ENCODE measurements at places on chromosomes 2 and 18. TPM values are rescaled to one million over a fixed set of nuclear protein-coding genes. Genes with fewer than 3 reads are reported as not detected.

DNA sequence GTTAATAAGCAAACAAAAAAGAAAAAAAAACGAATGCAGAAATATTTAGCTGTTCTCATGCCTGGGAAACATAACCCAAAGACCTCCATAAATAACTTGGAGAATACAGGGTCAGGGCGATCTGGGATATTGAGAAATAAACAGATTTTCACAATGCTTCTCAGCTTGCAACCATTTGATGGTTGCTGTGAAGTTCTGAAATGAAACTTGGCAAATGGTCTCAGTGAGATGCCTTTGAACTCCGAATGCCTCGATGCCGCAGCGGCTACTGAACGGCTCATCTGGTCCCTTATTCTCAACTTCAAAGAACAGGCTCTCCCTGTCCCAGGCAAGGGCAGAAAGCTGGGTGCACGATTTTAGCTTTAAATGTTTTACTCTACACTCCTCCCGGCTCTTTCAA, 78.1 kb downstream of the ZNF516 start:
- no peak for DNase-seq

- no peak for DNase-seq
These were observed 1.4 kb downstream of the GCFC2 start for GRCh38 chr2:75709297-75709696.

DNA sequence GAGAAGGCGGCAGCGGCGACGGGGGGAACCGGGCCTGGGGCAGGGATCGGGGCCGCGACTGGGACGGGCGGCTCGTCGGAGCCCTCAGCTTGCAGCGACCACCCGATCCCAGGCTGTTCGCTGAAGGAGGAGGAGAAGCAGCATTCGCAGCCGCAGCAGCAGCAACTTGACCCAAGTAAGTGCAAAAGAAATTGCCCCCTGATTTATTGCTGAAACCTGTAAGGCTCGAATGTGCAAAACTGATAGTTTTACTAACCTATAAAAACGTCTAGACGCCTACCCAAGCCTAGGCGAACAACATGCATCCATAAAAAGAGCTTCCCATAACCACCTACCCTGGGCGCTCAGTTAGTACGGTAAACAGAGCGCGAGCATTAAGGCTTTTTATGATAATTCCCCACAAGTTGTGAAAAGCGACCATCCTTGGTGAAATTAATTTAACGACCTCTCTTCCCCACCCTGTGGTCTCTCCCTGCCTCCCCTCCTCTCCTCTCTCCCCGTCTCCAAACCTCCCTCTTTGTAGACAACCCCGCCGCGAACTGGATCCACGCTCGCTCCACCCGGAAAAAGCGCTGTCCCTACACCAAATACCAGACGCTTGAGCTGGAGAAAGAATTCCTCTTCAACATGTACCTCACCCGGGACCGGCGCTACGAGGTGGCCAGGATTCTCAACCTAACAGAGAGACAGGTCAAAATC, 1.0 kb downstream of the HOXD9 start:
- no peak for DNase-seq

DNA sequence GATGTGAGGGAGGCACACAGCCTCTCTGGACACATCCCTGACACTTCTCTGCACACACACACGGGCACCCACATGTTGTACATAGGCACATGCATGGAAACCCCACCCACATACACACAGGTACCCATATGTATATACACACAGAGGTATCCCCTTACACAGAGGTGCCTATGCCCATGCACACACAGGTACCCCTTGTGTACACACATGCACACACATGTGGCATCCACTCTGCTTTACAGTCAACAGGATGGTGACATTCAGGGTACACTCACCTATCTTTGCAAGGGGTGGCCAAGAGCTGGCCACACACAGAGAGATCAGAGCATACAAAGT, 59.5 kb downstream of the FAM168B start:
- no peak for DNase-seq

DNA sequence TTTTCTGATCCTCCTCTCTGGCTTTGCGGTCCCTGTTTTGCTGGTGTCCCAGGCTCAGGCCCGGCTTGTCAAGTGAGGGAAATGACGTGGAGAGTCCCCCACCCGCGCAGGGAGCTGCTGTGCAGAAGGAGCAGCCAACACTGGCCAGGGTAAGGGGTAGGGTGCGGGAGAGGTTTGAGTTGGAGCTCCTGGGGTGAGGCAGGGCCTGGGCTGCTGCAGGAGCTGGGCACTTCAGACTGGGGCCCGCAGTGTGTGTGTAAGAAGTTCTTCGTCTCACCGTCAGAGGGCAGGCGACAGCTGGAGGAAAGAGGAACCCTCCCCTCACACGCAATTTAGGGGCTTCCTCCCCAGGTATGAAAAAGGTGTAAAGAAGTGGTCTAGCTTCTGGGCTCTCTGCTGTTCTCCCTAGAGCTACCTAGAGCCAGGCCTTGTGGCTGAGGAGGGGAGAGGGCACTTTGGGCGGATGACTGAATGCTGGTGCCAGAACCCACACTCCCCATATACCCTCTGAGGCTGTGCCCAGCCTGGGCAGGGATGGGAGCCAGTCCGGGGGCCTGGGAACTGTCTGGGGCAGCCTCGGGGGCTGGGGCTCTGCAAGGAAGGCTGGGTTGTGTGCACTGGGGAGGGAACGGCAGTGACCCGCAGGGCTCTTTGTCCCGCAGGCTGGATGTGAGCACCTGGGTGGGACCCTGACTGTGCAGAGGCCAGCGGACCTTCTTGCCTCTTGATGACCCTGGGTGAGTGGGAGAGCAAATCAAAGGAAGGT, 11.8 kb downstream of the CELF4 start:
- no peak for DNase-seq

DNA sequence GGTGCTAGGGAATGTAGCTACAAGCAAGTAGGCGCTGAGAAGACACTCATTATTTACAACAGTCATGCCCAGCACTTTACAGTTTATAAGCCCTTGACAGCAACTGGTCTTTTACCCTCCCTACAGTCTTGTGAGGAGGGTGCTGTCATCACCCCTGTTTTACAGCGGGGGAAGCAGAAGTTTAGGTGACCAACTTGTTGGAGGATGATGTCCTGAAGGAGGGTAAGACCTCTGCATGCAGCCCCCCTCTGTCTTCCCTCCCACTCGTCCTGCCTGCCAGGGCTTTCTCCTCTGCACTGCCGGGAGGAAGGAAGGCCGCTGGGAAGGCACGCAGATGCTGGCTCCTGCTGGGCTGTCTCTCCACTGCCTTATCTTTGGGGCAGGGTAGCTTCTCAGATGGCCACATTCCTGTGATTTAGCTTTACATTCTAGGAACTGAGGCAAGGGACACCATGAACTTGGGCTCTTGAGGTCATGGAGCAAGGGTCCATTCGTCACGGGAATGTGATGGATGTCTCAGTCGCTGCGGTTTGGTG, 972 bp downstream of the IL1R1 start:
- no peak for DNase-seq

DNA sequence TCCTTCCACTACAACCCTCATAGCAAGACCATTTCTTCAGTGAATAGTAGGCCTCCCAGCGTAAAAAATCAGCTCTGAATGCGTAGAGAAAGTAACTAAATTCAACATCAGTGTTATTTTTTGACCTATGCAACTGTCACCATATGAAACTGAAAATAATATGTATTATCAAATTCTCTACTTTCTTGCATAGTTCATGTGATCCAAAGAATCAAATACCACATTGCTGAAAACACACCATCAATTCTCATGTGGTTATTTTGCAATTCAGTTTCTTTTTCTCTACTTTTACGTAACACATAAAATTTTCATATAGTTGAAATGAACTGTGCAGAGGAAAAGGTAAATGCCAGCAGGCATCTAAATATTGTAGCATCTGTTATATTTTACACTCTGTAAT, 208.5 kb upstream of the SPOPL start:
- no peak for DNase-seq

DNA sequence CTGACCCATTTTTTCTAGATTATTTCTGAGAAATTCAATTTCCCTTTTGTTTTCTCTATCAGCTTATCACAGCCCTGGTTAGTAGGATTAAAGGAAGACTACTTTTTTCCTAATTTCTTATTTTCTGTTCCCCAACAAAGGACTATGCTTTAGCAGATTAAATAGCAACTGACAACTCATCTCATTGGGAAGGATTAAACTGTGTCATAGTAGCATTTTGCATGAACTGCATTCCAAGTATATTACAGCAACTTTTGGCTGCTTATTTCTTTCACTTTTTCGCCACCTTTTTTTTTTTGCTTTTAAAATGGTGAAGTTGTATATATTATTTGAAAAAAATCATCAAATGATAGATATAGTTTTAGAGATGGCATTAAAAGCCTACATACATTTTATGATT, 570.3 kb downstream of the FBXO15 start:
- DNase-seq: no peak

Gene SMAD7
- 31.0 TPM for total RNA-seq

Gene EIF2AK3
- 31.0 TPM for total RNA-seq

DNA sequence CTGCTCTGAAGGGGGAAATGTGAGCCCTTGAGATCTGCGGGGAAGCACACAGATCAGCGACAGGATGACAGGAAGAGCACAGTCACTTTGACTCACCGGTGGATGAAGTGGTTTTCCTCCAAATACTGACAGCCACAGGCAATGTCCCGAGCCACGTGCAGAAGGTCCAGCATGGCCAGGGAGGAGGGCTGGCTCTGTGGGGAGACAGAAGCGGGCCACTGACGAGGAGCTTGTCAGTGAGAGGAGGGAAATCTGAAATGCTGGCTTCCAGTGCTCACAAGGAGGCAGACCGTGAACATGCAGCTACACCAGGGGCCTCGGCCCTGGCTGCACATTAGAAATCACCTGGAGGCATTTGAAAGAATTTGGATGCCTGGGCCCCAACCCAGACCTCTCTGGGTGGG, 98.7 kb downstream of the CLIP4 start:
- no peak for DNase-seq

Gene RAB31
- 1.8 TPM for total RNA-seq

GRCh38 chr2:239970004-239970623, 55.0 kb downstream of the NDUFA10 start:
- DNase-seq: no peak

Gene LRRTM1
- total RNA-seq: not detected

GRCh38 chr18:37176621-37176934, 347.7 kb downstream of the KIAA1328 start:
- no peak for DNase-seq

Gene SERPINB7
- total RNA-seq: not detected

- no peak for DNase-seq
These were observed 33.2 kb downstream of the XPO1 start for GRCh38 chr2:61504949-61505348.

DNA sequence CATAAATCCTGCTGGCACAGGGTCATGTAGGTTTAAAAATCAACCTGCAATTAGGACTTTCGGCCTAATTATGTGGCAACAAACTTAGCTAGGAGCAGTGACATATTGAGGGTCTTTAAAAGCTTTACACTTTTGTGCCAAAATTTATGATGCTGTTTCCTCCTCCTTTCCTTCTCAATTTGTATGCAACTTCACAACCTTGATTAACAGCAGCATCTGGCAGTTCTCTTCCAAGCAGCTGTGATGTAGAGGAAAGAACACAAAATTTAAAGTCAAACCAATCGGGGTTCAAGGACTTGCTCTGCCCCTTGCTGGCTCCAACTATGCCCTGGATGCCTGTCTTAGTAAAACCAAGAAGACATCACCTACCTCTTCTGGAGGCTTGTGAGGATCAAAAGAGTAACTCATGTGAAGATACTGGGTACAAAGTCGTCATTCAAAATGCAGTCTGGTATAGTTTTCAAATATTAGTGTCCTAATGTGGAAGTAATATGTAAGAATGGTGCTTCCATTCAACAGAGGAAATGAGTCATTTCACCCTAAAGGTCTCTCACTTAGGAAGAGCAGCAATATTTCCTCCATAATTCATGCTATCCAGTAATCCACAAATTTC, 94.7 kb downstream of the ANKRD44 start:
- no peak for DNase-seq

DNA sequence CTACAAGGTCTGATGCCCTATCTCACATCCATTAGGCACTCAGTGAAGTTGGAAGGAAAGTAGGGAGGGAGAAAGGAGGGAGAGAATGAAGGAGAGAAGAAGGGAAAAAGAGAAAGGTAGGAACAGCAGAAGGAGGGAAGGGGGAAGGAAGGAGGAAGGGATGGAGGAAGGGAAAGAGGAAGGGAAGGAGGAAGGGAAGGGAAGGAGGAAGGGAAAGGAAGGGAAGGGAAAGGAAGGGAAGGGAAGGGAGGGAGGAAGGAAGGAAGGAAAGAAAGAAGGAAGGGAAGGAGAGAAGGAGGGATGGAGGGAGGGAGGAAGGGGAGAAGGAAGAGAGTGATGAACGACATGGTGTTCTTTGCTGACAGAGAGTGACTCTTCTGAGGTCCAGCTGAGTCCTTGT, 468.9 kb upstream of the MYT1L start:
- no peak for DNase-seq

Gene EVX2
- not detected for total RNA-seq

Gene PCARE
- total RNA-seq: not detected

GRCh38 chr18:4035521-4035920, 419.6 kb downstream of the DLGAP1 start:
- DNase-seq: no peak

Gene RNF125
- total RNA-seq: 38.2 TPM

Gene SPP2
- total RNA-seq: not detected

DNA sequence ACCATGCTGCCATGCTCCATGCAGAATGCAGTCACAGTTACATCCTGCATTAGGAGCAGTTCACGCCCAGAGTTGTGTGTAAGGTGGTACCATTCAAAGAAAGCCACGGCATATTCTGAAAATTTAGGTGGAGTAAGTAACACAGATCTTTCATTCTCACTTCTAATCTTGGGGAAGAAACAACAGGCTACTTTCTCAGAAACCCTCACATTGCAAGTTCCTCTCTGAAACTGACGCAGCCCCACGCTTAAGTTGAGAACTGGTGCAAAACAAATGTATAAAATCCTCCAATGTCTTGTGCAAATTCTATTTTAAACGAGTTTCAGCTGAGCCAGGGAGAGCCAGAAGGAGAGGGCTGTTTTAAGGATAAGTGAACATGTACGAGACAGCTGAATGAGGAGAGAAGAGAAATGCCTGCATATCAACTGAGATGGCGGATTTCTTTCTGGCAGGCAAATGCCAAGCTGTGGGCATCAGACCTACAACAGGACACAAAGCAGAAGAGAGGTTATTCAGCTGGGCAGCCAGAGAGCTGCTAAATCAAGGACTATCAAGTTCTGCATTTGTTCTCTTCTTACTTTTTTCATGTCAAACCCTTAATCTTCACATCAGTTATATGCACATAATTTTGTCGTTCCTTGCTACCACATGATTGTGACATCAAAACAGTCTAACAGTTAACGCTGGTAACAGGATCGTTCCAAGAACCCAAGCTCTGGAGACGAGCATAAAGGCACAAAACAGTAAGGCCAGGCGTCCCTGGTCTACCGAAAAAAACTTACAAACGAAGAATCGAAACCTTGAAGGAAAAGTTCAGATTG, 6.4 kb downstream of the ARL4C start:
- DNase-seq: no peak

GRCh38 chr2:216551234-216552068, 52.8 kb downstream of the RPL37A start:
- DNase-seq: no peak

- no peak for DNase-seq
These were observed 100.1 kb downstream of the MYOM1 start for GRCh38 chr18:3119401-3120341.
